ENCODE measurements at places on chromosomes 6 and 20.

- DNase-seq = no peak
Observed at GRCh38 chr6:10908228-10908627, 21.4 kb downstream of the SYCP2L start.

- no peak for DNase-seq
Observed at GRCh38 chr6:31193206-31193605, 22.7 kb upstream of the POU5F1 start.

- DNase-seq = no peak
Observed at GRCh38 chr20:35735826-35736470, 6.1 kb downstream of the RBM39 start.

GRCh38 chr20:13008761-13009681 lies at the start of gene SPTLC3:
TSS of gene SPTLC3 (plus strand) at chr20:13008972. CDS start at chr20:13009268, 296 bp downstream.
- DNase-seq = no peak

DNA sequence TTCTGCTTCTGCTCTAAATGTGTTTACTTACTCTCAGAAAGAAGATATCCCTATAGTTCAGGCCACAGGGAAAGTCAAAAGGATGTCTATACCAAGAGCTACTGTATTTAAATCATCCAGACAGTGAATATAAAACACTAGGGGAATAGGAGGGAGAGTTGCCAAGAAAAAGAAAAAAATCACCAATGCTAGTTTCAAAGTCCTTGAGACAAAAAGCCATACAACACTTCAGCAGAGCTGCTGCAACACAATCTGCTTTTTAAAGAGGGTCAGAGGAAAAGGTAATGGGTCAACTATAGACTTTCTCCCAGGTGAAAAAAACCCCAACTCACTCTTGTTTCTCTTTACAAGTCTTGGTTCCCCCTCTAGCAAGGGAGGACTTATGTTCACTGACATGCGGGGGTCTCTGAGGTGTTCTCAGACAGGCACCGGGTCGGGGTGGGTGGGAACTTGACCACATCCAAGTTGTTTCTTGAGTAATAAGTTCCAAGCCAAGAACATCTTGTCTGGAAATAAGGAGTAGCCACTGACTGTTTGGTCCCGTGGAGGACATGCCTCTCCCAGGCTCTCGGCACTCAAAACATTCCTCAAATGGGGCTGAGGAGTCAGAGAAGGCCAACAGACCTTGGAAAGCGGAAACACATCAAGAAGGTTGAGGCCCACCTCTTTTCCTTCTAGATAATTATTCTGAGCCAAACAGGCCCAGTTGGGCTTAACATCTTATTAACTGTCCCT lies 47.7 kb downstream of the GJA10 start:
- DNase-seq = no peak

- no peak for DNase-seq
Observed at GRCh38 chr6:17855381-17855780, 132.1 kb downstream of the KIF13A start.

- DNase-seq = no peak
Observed at GRCh38 chr6:360764-361373, 30.7 kb upstream of the IRF4 start.

All from cortex of kidney (tissue), 1 donor.